ENCODE measurements at places on chromosomes 6 and 20.

- no peak for DNase-seq
Measured at GRCh38 chr6:89217299-89217910, at the start of gene GABRR1. TSS of gene GABRR1 (minus strand) at chr6:89217358. CDS start at chr6:89217322, 36 bp downstream.

DNA sequence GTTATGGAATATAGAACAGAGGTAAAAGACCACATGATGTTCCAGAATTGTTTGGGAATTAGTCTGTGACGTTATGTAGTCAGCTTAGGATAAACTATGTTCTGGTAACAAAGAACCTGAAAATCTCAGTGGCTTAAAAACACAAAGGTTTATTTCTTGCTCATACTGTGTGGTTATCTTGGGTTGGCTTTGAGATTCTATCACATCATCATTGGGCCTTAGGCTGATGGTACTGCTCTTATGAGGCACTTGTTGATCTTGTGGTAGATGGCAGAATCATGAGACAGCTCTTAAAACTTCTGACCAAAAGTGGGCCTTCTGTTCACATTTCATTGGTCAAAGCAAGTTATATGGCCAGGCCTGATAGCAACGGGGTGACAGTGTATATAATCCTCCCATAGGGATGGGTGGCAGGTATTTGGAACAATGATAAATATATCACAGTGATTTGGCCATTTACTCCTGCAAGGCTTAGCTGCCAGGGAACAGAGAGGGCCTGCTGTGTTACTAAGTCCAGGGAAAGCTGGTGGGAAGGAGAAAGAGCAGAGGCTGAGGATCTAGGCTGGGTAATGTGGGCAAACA is 13.5 kb downstream of the DHX35 start:
- DNase-seq = no peak

DNA sequence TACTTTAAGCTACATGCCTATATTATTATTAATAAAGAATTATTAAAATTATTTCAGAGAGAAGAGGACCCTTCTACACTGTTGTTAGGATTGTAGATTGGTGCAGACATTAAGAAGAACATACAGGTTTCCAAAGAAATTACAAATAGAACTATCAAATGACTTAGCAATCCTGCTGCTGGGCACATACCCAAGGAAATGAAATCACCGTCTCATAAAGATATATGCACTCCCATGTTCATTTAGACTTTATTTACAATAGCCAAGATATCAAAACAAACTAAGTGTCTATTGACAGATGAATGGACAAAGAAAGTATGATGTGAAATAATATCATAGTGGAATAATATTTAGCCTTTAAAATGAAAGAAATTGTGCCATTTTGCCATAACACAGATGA is 687.7 kb upstream of the POU3F2 start:
- no peak for DNase-seq

- peak; percentile 79 for DNase-seq
Measured at GRCh38 chr20:40687384-40688128, 1.5 kb downstream of the MAFB start.

DNA sequence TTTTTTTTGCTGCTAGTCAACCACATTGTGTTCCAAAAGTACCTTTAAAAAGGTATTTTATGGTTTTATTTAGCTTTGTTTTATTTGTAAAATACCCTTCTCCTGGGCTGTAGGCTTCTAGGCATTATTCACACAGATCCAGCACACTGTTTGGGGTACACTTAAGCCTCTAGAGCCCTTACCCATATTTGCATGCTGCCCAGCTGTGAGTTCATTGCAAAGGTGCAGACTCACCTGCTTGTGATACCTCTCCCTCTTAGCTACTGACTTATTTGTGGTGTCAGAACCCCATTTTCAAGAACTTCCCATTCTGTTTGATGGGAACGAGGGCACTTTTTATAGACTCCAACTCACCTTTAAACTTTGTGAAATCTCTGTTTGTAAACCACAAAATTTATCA is 69.8 kb downstream of the RIN2 start:
- no peak for DNase-seq

DNA sequence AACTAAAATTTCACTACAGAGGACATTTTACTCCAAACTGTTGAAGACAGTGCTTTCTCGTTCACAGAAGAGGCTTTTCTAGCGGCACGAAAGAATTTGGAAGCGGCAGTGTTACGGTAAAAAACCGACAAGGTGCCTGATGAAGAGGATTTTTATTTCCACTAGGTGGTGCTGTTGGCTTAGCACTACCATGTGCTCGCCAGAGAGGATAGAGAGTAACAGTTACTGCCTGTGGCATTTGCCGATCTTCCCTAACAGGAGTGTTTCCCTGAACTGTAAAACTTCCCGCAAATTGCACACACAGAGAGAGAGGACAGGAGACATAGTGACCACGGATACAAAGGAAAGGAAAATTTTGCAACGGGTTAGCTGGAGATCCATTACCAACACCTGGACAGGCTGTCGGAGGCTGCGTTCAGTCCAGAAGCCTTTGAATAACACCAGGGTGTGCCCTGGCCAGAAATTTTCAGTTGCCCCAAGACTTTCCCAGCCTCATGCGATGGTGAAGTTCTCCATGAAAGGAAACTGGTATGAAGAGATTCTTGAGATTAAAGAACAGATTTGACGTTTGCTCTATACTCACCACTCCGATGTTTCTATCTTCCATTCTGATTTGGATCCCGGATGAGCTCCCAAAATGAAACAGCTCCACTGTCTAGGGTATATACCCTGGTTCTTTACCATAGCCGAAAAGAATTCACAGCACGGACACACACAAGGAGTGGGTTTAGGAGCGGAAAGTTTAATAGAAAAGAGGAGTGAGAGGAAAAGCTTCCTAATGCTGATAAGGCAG is 48.1 kb downstream of the HLA-DPB1 start:
- DNase-seq = no peak

GRCh38 chr6:43673444-43674084 is 14.0 kb downstream of the MRPS18A start:
- DNase-seq = no peak

DNA sequence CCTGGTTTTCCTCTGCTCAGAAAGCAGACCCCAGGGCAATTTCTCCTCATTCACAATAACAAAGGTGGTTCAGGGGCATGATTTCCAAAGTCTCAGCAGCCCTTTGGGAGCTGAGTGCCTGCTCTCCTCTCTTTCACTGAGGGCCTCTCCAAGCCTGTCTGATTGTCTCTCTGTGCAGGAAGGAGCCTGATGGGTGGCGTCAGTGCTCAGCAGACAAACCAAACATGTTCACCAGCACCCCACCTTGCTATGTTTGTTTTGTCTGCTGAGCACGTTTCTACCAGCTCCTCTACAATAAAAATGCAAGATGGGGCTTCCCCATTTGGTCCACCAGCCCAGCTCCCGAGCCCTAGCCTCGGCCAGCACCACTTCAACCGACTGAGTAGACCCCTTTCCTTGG is 25.4 kb upstream of the TCP11 start:
- no peak for DNase-seq

- peak; percentile 41 for DNase-seq
Measured at GRCh38 chr6:168150551-168151320, 71.7 kb upstream of the FRMD1 start.

- no peak for DNase-seq
Measured at GRCh38 chr6:154960299-154960843, 34.7 kb upstream of the TIAM2 start.

Measured in ureter (tissue), 1 donor.